ENCODE measurements at places on chromosomes 1 and 21. TPM values are rescaled to one million over a fixed set of nuclear protein-coding genes. Genes with fewer than 3 reads are reported as not detected.

DNA sequence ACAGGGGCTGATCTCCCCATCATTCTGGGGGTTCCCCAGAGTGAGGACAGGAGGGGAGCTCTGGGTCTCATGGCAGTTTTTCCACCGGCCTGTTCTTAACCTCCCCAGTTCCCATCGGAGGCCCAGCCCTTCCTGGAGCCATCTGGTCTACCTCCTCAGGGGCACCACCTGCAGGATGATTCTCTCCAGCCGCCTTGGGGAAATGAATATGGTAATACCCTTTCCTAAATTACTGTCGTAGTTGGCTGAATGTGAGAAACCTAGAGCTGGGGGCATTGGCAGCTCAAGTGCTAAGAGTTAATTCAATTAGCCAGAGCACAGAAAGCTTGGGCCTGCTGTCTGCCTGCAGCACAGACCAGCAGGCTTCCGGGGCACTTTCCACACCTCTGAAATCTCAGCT is 64.9 kb downstream of the TAS1R2 start:
- no peaks in the 10 kb centered on the region for H3K4me1 ChIP-seq
- H3K36me3 ChIP-seq, result no peaks in the 10 kb centered on the region
- no peaks in the 10 kb centered on the region for H3K27me3 ChIP-seq
- no peak overlapping the region for H3K27ac ChIP-seq
- H3K4me3 ChIP-seq, result no peak overlapping the region

MFAP2 gene
- total RNA-seq, result 1.2 TPM

DNA sequence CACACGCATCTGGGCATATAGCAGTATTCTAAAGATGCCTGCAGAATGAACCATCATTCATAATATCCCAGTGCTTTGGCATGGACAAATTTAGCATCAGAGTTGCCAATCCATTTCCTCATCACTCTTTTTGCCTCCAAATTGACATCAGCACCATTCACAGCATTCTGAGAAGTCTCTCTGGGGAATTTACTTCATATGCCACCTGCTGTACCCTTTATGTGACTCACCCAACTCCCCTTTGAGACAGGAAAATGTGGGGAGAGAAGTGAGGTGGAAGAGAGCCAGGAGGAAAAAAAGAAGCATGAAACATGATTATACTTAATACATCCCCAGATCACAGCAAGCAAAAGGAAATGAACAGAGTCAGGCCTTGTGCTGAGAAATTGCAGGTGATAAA is 37.4 kb downstream of the RAB3B start:
- H3K4me1 ChIP-seq, result no peaks in the 10 kb centered on the region
- DNase-seq, result no peak
- no peak overlapping the region for H3K4me3 ChIP-seq
- no peaks in the 10 kb centered on the region for H3K36me3 ChIP-seq
- no peaks in the 10 kb centered on the region for H3K27me3 ChIP-seq

FTCD gene
- total RNA-seq, result 159 TPM

DNA sequence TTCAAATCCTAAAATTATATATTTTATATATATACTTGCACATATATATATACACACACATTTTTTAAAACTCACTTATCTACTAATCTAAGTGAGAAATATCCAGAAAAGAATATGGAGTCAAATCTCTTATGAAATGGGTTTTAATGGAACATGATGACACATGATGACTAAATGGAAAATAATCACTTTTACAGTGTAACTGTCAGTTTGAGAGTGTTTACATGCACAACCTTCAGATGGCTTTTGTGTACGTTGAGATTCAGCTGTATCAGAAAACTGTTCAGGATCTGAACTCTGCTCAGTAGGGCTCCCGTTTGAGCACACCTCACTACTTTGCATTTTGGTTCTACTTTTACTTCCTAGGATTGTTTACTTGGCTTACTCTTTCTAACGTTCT is 189.8 kb downstream of the DNAH14 start:
- DNase-seq, result no peak
- no peak overlapping the region for H3K27ac ChIP-seq
